Stimulated activated CD4-positive, alpha-beta T cell treated with anti-CD3 and anti-CD28 coated beads, Interleukin-4, amount 100 ng/mL, for 1 hour (primary cell): ENCODE measurements at places on chromosomes 2 and 18.

DNA sequence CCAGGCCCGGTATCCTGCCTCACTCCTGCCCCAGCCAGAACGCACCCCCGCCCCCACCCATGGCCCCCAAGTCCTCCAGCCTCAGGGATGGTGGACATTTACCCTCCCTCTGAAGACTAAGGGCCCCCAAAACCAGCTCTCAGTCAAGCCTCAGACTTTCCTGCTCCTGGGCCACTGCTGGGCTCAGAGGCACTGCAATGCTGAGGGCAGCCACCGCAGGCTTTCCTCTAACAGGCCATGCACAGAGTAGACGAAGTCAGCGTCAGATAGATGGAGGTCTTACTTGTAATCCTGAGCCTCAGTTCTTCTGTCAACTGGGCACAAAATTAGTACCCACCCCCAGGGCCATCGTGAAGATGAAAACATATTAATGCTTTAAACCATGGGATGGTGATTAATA lies 92.6 kb downstream of the TTC32 start:
- no peak for DNase-seq

DNA sequence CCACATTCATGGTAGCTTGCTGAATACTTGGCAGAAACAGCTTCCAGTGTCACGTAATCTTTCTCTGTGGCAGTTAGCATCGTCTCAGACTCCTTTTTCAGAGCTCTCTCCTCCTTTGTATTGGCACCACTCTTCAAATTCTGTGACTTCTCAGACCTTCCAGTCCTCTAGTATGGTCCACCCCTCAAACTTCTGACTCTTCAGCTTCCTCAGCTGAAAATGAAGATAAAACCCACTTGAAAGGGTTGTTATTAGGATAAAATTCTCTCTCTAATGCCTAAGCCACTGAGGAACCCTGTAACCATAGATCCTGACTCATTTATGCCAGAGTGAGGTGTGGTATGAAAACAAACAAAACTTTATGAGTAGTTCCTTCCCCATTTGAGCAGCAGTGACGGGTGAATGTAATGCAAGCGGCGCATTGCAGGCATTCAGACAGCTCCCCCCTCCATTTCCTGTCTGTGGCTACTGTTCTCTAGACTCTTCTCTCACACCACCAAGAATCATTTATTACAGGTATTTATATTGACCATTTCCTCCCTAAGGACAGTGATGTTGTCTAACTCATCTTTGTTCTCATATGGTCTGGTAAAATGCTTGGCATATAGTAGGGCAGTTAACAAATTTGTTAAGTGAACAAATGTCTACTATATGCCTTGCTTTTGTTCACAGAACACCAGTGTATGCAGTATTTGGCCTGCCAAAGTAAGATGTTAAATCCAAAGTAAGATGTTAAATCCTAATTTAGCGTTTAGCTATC lies 35.3 kb downstream of the GALNT1 start:
- DNase-seq = peak; percentile 56

DNA sequence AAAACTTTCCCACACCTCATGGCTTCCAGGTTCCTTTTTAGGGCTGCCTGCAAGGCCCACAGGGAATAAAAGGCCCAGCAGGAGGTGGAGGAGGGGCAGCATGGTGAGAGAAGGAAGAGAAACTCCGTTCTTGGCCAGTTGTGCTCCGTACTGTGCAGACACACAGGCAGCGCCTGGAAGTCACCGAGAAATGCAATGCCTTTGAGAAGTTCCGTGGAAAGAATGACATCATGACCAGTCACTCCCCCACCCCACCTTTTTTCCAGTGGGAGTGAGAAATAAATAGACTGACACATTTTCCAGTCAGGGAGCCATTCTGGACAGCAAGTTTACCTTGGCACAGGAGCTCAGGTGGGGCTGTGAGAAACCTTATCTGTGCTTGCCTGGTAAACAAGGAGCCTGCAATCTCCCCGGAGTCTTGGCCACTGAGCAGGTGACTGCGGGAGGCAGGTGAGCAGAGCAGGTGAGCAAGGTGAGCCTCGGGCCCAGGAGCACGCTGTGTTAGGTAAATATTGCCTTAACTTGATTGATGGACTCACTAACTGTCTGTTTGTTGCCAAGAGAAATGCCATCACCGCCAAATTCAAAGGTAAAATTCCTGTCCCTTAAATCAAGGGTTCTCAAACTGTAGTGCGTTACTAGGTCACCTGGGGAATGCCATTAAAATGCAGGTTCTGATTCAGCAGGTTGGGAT lies 13.5 kb upstream of the LBH start:
- DNase-seq = no peak

GRCh38 chr2:230203110-230203676 lies 16.6 kb downstream of the SP110 start:
- DNase-seq = no peak

GRCh38 chr2:76721226-76721625 lies 801.0 kb downstream of the LRRTM4 start:
- DNase-seq = no peak

- DNase-seq = no peak
These were observed 8.3 kb downstream of the HSBP1L1 start for GRCh38 chr18:79972720-79973119.

DNA sequence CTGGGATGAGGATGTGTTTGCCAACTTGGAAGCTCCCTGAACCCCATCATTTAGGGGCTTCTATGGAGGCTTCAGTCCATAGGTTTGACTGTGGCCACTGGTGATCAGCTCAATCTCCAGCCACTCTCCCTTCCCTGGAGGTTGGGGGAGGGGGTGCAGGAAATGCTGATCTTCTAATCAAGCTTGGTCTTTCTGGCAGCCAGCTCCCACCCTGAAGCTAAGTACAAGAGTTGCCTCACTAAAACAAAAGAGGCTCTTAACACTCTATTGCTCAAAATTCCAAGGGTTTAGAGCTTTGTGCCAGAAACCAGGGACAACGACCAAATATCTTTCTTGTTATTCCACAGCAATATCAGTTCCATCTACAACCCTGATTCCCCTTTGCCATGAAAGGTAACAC lies 19.4 kb upstream of the MPPE1 start:
- no peak for DNase-seq

DNA sequence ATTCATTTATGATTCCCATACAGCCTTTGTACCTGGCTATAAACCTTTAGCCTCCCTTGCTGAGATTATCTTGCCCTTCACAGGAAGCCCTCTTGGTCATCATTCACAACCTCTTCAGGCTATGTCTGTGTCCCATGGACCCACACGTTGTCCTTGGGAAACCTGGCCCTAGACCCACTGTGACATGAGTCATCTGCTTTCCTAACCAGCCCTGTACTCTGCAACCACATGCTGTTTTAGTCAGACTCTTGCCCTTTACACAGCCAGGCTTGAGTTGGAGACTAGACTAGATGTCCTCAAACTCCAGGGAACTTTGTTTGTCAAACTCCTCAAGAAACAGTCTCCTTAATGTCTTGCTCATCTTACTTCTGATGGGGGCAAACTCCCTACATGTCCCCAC lies 229.3 kb upstream of the ZSWIM2 start:
- no peak for DNase-seq

DNA sequence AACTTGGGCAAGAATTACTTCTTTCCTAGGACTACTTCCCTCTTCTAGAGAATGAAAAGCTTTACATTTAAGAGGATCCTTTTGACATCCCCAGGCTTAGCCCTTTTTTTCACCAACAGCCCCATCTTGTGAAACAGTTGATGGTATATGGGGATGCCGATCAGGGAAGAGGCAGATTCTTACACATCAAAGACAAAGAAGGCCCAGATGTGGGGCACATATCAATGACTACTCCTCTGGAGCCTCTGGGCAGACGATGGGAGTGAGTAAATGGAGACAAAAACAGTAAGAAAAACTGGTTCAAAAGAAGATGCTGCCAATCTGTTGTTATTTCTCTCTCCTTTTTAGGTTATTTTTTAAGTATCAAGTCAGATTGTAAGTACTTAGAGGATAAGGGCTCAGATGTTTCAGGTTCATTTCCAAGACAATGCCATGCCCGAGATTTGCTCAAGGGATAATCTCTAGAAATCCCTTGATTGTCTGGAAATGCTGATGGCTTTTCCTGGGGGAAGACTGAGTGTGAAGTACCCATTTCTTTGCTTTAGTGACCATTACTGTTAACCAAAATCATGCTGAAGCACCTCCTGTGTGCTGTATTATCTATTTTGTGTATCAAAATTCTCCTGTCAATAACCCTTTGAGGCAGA lies 117.5 kb downstream of the EPHA4 start:
- DNase-seq = no peak

DNA sequence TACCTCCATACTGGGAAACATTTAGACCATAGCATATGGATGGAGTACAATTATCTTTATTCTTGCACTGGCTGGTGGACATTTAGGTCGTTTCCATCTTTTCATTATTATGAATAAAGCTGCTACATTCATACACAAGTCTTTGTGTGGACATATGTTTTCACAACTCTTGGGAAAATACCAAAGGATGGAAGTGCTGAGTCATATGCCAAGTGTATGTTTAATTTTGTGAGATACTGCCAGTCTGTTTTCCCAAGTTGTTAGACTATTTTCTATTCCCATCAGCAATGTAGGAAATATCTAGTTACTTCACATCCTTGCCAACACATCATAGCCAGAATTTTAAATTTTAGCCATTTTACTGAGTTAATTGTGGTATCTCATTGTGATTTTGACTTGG lies 91.5 kb downstream of the GALNT13 start:
- no peak for DNase-seq

- DNase-seq = no peak
These were observed 146.3 kb upstream of the APCDD1 start for GRCh38 chr18:10308154-10308553.

DNA sequence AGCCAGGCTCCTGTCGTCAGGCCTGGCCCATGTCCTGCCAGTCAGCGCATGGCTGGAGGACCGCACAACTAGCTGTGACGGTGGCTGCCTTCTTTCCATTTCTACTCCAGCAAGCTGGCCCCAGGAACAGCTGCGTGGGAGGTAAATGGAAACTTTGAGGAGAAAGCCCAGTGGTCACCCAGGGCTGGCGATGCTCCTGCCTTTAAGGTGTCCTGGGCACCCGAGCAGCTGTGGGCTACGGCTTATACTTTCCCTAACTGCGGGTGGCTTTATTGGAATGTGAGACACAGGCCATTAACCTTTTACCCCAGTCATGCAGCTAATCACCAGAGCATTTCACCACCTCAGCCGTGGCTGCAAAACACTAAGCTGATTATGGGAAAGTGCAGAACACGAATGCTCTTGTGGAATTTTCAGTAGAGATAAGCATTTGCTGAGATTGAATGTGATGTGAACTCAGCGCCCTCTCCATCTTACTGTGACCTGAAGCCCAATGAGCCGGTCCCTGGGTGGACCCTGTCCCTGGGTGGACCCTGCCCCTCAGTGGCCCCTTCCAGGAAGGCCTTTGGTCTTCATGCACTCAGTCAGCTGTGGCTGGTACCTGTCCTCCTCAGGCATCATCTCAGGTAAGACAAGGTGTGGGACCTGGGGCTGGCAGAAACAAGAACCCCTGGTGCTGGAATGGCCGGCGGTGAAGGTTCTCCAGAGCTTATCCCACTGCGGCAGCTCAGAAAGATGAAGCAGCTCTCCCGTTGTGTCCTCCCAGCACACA lies 275.4 kb upstream of the HS6ST1 start:
- DNase-seq = no peak

- no peak for DNase-seq
These were observed 10.8 kb downstream of the XRCC5 start for GRCh38 chr2:216119986-216120385.

GRCh38 chr2:189440644-189440946 lies 679 bp upstream of the WDR75 start:
- DNase-seq = no peak

- DNase-seq = no peak
These were observed 237.3 kb downstream of the DCDC2C start for GRCh38 chr2:3940661-3941060.

- DNase-seq = no peak
These were observed 4.4 kb downstream of the MRPL35 start for GRCh38 chr2:86203614-86204013.

- no peak for DNase-seq
These were observed 22.9 kb downstream of the DARS1 start for GRCh38 chr2:135962366-135963123.
